ENCODE measurements at places on chromosomes 4 and X. TPM values are rescaled to one million over a fixed set of nuclear protein-coding genes. Genes with fewer than 3 reads are reported as not detected.

The PABPC1L2A gene
- total RNA-seq = not detected

The CAPN6 gene
- total RNA-seq = not detected

The PDCL2 gene
- total RNA-seq = not detected

The EPHA5 gene
- total RNA-seq = not detected

The PRDM8 gene
- 30.1 TPM for total RNA-seq

The BEX5 gene
- total RNA-seq = 0.91 TPM

DNA sequence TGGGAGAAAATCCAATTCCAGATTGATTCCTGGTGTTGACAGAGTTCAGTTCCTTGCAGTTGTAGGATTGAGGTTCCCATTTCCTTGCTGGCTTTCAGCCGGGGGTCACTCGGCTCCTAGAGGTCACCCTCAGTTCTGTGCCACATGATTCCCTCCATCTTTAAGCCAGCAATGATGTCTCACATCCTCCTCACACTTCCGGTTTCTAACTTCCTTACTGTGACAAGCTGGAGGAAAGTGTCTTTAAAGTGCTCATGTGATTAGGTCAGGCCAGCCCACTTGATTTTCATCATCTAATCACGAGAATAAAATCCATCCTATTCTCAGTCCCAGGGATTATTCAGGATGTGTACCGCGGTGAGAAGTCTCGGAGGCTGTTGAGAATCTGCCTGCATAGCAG is 19.4 kb upstream of the SMIM31 start:
- no peak for DNase-seq

DNA sequence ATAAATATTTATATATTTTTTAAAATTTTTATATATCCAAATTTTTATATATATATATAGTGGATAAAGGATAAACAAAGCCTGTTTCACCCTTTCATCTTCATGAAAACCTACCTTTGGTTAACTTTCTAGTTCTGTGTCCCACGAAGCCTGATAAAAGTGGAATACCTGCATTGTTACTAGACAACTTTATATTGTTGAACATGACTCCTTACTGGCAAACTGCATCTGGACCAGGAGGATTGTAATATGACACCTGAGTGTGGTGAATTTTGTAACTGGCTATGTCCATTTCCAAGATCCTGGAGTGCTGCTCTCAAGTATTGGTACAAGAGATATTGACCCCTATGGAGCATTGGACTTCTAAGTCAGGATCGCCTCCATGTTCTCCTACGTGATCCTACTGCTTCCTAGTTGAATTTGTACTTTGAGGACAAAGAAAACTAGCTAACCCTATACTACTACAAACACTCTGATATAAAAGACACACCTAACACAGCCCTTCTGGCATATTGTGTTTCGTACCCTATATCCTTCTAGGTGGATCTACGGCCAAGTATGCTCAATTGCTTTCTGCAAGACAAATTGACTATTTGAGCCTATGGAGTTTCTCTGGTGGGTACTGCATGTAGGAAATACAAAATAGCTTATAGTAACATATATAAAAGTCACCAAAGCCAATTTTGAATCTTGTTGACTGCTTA is 61.3 kb upstream of the PRRG1 start:
- DNase-seq = no peak

DNA sequence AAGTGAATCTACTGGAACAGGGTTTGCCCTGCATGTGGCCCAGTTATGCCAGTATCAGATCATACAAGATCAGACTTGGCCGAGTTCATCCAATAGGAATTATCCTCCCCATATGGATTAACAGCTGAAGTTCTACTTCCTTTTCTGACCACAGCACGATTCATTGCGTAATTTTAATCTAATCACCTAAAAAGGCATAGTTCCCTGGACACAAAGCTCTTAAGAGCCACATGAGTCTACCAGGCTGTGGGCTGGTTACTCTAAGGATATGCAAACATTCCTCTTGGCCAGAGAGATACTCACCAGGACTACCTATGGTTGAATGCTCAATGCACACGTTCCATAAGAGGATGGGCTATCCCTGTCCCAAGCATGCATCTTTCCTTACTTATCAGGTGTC is 46.9 kb downstream of the CHST7 start:
- no peak for DNase-seq

DNA sequence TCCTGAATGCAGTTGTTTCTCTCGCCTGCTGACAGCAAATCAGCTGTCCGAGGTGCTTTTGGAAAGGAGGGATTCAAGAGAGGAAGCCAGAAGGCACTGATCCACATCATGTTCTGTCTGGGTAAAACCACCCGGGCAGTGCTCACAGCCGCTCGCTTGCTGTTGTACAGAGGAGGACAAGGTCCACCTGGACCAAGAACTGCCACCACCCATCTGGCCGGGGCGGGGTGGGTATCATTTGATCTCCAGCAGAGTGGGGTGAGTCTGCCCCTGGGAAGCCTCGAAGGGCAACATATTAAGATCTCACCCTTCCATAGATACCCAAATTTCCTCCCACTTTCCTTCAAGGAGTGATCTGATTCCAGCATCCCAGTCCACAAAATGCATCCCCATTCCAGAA is 113.1 kb downstream of the DCTD start:
- no peak for DNase-seq

GRCh38 chrX:105553118-105553517 is 269.2 kb upstream of the NRK start:
- no peak for DNase-seq

DNA sequence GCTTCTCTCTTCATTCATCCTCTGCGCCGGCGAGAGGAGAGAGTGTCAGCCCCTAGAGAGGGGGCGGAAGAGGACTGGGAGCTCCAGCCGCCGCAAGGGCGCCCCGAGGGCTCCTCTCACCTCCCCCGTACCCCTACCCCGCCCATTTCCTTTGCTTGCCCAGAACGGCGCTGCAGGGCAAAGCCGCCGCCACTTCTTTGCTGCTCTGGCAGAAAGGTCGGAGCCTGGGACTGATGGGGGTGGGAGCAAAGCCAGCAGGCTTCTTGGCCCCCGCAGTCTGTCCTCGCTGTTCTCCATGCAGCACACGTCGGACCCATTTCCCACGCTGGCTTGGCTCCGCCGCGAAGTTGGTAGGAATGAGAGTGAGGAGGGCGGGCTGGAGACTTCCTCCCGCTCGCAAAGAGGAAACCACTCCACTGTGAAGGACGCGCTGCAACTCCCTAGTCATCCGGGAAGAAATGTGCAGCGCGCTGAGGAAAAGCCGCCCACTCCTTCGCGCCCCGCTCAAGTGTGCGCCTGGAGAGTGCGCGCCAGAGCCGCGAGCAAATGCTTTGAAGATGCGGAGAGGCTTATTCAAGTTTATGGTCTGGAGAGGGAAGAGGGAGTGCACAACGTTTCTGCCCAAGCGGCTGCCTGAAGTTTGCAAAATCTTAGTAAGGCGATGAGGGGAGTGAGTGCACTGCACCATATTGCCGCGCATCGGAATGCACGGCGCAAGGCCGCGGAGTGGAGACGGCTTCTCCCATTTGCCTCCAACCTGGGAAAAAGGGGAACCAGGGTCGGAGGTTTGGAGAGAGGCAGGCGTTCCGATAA is 2.8 kb upstream of the PCDH7 start:
- DNase-seq = no peak

GRCh38 chr4:3287271-3287971 is 5.4 kb upstream of the RGS12 start:
- no peak for DNase-seq

- DNase-seq = no peak
Measured at GRCh38 chr4:164803702-164804101, 49.8 kb downstream of the SMIM31 start.

- DNase-seq = no peak
Measured at GRCh38 chr4:89720981-89721380, 116.0 kb downstream of the SNCA start.

GRCh38 chr4:86972997-86973396 is 38.2 kb downstream of the AFF1 start:
- DNase-seq = no peak

DNA sequence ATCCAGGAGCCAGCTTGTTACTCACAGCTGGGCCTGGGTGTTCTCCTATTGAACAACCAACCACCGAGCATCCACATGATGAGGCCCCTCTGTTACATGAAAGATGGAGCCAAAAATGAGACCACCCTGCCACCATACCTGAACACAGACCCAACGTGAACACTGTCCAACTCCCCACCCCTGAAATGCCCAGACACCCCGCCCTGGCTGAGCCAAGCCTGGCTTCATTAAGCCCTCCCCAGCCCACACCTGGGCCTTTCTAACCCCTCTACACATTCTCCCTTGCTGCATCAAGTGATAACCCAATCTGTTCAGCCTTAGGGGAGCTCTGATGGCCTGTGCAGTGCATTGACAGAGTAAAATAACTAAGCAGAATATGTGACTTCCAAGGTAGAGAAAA is 80.7 kb downstream of the EVC start:
- no peak for DNase-seq

GRCh38 chr4:109798866-109799265 is 2.9 kb downstream of the CFI start:
- no peak for DNase-seq

DNA sequence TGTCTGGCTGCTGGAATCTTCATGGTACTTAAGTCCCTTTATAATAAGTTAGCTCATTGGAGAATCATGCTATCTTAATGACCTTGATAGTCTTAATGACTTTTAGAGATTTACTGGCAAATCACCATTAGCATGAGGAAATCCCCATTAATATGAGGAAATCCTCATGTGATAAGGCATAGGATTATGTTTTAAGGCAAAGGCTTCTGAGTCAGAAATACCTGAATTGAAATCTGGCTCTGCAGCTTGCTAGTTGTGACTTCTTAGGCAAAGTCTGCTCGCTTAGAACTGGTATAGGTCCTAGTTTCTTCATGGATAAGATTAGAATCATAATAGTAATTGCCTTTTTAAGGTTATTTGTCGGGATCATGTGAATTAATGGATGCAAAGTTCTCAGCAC is 190.2 kb upstream of the BANK1 start:
- DNase-seq = no peak

GRCh38 chr4:1771555-1772305 is 21.4 kb upstream of the FGFR3 start:
- no peak for DNase-seq

DNA sequence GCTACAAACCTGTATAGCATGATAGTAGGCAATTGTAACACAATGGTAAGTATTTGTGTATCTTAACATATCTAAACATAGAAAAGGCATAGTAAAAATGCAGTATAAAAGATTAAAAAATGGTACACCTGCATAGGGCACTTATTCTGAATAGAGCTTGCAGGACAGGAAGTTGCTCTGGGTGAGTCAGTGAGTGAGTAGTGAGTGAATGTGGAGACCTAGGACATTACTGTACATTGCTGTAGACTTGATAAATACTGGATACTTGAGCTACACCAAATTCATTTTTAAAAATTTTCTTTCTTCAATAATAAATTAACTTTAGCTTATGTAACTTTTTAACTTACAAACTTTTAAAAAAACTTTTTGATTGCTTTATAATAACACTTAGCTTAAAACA is 68.2 kb upstream of the MAML3 start:
- no peak for DNase-seq

GRCh38 chr4:24794051-24794450 is 1.3 kb upstream of the SOD3 start:
- DNase-seq = no peak

DNA sequence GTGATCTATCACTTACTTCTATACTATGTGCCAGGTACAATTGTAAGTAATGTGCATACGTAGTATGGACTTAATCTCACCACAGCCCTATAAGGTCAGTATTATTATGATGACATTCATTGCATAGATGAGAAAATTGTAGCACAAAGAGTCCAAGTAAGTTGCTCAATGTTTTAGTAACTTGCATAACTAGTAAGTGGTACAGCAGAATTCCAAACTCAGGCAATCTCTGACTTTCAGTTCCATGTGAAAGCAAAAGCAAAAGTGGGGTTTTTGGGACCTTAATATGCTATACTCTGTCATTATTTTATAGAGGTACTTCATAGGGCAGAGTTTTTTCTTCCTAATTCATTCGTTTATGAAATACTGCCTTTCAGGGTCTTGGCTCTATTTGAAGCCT is 188.8 kb upstream of the VEGFC start:
- DNase-seq = no peak

DNA sequence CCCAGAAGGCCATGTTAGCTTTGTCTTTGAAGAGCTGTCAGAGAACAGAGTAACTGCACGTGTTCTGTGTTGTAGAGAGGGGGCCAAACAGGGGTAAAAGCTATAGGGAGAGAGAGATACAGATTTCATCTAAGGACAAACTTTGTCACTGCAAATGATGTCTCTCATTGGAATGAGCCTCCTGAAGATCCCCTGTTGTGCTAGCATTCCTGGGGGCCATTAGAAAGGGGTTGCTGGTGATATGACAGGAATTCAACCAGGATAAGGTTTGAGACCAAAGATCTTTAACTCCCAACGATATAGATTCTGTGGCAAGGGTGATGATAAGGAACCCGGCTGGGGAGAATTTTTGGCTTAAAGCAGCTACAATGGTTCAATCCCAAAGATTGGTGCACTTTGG is 16.8 kb downstream of the MID1 start:
- no peak for DNase-seq

- no peak for DNase-seq
Measured at GRCh38 chrX:24262309-24262708, 51.6 kb downstream of the SUPT20HL2 start.

- DNase-seq = no peak
Measured at GRCh38 chr4:83125738-83126141, 11.2 kb upstream of the PLAC8 start.

DNA sequence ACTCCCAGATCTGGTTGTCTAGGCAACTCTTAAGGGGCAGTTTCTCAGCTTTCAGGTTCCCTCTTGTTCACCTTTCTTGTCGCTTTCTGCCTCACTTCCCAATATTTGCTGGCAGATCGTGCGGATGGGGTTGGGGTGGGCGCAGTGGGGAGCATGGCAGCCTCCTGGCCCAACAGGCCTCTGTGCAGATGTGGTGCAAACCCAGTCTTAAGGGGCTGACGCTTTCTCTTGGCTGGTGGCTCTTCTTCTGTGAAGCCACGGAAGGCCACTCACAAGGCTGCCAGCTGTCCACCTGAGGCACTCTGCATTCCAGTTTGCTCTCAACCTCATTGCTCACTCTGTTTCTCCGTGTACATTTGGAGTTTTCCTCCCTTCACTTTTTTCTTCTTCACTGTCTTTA is 61.7 kb downstream of the NBDY start:
- DNase-seq = no peak

DNA sequence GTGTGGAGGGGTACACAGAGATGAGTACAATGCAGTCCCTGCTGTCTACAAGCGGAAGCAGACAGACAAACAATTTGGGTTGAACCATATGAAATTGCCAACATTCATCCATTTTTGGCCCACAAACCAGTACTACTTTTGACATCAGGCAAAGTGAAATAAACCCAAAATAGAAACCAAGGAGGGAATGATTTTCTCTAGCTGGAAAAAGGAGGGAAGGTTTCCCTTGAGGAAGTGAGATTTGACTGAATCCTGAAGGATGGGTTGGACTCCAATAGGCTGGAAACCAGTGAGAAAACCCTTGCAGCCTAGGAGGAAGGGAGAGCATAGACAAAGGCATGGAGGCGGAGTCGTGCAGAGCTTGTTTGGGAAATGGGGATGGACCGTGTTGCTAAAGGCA is 63.5 kb upstream of the PJA1 start:
- DNase-seq = no peak

- no peak for DNase-seq
Measured at GRCh38 chr4:90958256-90958895, 831.2 kb downstream of the CCSER1 start.

All from B cell (primary cell).